ENCODE measurements at places on chromosomes 7 and 10.

DNA sequence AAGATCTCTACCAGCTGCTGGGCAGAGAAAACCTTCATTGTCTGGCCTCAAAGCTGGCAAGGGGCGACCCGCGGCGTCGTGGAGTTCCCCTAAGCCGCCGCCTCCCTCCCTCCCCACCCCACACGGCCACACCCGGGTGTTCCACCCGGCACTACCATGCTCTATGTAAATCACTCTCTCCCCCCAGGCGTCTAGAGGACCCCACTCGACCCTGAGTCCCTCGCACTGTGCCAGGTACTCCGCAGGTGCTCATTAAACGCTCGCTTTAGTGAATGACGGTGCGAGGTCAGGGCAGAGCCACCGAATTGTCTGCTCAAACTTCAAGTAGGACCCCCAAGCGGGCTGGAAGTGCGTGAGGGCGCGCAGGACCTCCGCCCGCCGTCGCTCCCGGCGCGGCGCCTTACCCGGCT, 628 bp downstream of the PARP12 start:
- no peak for DNase-seq

DNA sequence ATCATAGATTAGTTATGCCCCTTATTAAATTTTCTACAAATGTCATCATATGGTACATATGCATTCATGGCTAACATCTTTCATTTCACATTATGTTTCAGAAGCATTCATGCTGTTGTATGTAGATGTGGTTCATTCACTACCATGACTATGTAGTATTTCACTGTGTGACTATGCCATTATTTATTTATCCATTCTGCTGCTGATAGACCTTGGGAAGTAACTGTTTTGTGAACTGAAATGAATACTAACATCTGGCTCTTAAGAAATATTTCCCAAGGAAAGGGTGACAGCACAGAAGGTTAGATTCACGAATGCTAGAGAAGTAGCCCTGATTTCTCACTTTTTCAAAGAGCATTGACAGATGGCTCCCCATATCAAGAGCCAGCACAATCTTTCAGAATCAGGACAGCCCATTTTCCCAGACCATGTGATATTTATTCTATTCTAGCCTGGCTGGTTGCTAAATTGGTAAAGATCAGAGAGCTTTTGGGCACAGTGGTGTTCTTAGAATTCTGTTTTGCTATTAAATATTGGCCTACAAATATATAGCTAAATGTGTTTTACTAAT, 157.4 kb downstream of the DYNC1I1 start:
- DNase-seq: peak; percentile 47

GRCh38 chr10:62860946-62861345, 44.8 kb upstream of the EGR2 start:
- DNase-seq: no peak

- DNase-seq: no peak
These were observed 81.9 kb downstream of the NUDCD3 start for GRCh38 chr7:44408596-44408995.

DNA sequence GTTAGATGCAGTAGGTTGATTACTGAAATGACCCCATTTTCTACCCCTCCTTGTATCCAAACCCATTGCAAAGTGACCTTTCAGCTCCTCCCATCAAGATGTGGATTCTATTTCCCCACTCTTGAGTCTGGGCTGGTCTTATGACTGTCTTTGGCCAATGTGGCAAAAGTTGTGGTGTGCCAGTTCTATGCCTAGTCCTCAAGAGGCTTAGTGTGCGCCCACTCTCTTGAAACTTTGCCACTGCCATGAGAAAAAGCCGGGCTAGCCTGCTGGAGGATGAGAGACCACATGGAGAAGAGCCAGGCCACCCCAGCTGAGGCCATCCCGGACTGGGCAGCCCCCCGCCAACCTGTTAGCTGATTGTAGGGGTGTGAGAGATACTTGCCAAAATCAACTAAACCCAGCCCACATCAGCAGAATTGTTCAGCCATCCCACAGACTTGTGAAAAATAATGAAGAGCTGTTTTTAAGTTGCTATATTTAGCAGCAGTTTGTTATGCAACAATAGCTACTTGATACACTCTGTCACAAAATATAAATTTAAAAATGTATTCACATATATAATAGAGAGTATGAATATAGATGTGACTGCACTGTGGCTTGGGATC, 131.0 kb upstream of the PALS2 start:
- no peak for DNase-seq

DNA sequence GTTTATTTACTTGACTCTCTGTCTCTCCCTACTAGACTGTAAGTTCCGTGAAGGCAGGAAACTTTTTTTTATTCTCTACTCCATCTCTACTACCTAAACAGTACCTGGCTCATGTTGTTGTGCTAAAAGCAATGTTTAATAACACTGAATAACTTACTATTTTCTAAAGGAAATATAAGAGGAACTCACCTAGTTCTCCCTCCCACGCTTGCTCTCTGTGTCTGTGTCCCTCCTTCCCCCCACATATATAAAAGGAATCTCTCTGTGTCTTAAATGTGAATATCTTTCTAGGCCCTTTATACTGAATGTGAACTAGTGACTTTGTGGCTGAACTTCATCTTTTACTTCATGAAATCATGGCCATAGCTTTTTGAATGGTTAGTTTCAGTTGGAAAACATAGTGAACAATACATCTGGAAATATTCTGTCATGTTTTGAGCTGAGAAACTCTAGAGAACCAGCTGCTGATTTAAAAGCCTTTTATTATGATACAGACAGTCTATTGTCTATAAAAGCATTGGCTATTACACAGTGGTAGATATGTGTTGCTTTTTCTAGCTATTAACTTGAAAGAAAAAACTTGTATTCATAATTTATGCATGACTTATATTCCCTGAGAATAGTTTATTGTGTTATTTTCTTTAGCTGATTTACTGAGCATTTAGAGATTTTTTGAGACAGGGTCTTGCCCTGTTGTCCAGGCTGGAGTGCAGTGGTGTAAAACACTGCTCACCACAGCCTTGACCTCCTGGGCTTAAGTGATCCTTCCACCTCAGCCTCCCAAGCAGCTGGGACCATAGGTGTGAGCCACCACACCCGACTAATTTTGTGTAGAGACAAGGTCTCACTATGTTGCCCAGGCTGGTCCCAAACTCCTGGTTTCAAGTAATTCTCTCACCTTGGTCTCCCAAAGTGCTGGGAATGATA, 42.5 kb downstream of the VCL start:
- DNase-seq: no peak

DNA sequence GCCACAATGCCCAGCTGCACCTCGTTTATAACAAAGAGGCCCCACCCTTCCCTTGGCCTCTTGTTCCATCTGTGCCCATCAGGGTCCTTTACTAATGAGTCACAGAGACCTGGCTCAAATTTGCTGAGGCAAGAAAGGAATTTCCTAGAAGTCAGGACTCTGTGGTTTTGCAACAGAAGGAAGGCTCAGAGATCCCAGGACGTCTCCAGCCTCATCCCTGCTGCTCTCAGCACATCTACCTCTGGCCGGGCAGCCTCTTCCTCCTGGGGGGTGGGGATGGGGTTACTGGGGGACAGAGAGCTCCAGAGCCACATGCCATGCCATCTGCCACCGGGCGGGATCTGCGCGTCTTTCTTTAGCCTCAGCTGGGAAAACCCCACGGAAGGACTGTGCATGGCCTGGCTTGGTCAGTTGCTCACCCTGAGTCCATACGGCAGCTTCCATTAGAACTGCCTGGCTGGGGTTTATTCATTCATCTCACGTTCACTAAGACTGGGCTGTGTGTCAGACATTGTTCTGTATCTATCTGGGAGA, 41.9 kb upstream of the PSMG3 start:
- peak; percentile 88 for DNase-seq

GRCh38 chr10:72954596-72955554, at the start of gene PLA2G12B:
Gene PLA2G12B, minus strand, starts transcription at chr10:72954806. Its CDS starts 121 bp downstream, at chr10:72954685.
- DNase-seq: peak; percentile 83

GRCh38 chr7:97842006-97842405, 30.2 kb downstream of the ASNS start:
- no peak for DNase-seq

DNA sequence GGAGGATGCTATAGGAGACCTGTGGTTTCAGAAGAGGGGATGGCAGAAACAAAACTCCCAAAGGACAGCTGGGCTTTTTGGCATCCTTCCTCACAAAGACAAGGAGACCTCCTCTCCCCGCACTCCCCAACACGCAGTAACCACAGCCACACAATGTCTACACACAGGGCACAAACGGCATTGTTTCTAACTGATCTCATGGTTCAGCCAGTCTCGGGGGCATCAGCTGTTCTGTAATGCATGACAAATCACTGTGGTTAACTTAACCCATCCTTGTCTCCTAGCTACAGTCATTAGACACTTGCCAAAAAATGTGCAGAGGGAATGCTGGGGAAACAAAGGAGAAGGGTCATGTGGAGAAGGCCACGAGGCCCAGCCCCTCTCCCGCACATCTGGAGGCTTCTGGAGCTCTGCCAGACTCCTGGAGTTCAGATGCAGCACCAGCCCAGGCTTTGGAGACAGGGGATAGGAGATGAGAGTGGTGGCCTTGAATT, 7.6 kb upstream of the ADAMTS14 start:
- no peak for DNase-seq

DNA sequence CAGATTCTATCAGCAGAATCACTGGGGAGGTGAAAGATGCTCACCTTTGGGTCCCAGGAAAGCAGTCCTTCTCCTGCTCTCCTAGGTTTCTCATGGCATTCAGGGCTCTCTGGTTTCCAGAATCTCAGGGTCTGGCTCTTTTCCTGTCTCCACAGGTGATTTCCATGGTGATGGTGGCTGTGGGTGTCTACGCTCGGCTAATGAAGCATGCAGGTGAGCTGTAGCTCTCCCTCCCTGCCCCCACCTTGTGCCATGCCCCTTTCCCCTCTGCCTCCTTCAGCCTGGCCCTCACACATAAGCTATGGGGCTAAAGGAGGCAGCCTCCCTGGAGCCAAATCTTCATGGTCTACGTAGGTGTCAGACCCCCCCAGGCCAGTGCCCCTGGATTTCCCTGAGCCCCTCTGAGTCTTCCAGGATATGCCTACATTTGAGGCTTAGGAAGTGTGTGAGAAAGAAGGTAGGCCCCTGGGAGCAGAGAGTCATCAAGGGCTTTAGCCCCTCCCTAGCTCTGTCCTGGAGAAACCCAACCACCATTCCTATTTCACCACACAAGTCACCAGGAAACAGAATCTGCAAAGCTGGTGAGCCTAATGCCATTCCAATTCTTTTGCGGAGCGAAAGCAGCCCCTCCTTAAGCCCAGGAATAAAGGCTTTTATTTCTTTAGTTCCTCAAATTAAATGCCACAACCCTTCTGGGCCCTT, 17.2 kb downstream of the TSPAN33 start:
- no peak for DNase-seq

GRCh38 chr10:73588656-73589055, 2.5 kb downstream of the USP54 start:
- no peak for DNase-seq

- DNase-seq: no peak
These were observed 337.3 kb upstream of the ZNF32 start for GRCh38 chr10:43985941-43986340.

DNA sequence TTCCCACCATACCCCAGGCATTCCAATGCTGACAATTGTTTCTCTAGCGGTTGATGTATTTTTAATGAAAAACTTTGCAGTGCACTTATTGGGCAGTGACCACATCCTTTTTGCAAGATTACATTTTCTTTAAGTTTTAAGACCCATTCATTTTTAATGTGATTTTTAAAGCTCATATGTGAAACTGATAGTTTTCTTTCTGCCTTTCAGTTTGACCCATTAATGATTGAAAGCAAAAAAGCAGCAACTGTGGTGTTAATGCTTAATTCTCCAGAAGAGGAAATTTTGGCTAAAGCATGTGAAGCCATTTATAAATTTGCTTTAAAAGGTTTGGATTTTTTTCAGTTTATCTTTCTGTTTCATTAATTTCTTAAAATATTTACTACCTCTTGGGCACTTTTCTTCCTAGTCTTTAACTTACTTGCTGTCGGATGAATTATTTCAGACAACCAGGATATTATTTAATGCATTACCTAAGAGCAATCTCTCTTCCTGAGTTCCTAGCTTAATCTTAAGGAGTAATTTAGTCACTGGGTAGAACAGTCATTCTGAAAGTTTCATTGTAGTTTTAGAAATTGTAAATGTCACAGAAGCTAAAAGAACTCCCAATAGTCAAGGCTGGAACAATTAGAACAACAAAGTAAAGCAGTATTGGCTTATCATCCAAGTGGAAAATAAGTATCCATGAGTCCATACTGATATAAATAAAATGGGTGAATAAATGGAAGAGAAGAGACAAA, 18.3 kb downstream of the ARMC3 start:
- no peak for DNase-seq

GRCh38 chr7:48148311-48148710, 22.9 kb upstream of the ABCA13 start:
- DNase-seq: no peak

DNA sequence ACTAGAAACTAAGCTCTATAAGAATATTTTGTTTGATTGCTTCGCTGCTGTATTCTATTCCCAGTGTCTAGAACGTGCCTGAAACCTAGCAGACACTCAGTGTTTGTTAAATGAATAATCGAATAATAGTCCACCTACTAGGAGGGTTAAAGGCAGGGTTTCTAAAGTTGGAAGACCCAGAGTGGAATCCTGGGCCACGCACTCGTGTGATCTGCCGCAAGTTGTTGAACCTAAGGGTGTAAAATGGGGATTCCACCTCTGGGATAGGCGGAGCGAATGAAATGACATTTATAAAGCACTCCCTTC, 702 bp upstream of the AGFG2 start:
- DNase-seq: no peak

DNA sequence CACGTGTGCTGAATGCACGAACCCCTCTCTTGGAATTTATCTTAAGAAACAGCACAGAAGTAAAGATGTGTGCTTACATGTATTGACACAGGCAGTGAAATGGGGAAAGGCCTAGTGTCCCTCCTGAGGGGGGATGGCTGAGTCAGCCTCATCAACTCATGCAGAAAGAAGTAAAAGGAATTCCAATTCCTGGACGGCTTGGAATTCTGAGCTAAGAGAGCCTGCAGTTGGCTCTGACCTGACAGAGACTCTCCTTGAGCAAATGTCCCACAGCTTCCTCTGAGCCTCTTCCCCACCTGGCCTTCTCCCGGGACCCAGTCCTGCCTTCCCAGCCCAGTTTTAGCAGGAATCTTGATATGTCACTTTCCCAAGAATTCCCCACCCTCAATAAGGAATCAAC, 542.4 kb upstream of the ADARB2 start:
- DNase-seq: no peak
